ENCODE measurements at places on chromosomes 1 and 21. TPM values are rescaled to one million over a fixed set of nuclear protein-coding genes. Genes with fewer than 3 reads are reported as not detected.

- DNase-seq, result no peak
Measured at GRCh38 chr1:179029321-179029759, 3.6 kb downstream of the FAM20B start.

DNA sequence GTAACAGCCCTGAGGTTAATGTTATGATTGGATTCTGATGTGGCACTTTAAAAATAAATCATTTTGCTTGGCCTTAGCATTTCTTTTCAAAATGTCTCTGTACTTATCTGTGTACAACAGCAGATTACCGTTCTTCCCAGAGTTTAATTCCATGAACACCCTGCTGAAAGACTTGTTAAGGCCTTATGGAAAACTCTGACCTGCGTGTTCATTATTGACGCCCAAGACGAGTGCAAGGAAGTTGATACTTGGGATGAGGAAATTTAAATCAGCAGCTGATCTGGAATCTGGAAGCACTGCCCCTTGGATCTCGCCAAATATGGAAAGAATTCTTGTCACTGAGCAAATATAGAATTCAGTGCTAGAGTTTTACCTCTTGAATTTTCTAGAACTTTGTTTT lies 6.7 kb downstream of the ERG start:
- DNase-seq, result no peak

DNA sequence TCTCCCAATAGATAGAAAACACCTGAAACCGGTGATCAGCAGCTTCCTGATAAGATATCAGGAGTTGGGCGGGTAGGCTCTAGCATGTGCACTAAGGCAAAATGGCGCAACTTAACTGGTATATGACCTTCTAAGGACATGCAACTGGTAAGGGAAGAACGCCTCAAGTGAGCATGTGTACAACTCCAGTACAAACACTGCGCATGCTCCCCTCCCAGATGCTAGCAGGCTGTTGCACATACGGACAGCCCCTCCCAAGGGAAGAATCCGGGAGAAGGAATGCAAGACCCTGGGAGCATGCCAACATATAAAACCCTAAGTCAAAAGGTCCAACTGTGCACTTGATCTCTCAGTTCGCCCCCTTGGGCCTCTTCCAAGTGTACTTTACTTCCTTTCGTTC lies 110.8 kb downstream of the TSEN15 start:
- DNase-seq, result no peak

GRCh38 chr1:27152004-27152828 lies 2.7 kb downstream of the SLC9A1 start:
- peak; percentile 25 for DNase-seq

DNA sequence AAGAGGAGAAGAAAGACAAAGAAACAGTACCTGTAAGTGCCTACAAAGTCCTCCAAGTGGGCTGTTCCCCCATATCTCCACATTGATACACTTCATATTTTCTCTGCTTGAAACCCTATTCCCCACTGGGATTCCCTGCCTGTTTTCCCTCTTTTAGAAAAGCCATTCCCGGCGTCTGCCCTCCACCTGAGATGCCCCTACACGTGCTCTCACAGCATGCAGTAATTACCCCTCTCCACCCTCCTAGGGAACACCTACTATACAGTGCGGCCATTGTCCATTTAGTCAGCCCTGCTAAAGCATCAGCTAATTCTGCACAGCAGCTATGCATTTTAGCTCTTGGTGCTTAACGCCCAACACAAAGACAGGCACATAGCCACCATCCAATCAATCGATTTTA lies 135.7 kb upstream of the TIAM1 start:
- no peak for DNase-seq

- DNase-seq, result peak; percentile 99
Measured at GRCh38 chr1:201916649-201917249, 28.1 kb downstream of the SHISA4 start.

The FOXD3 gene
- not detected for total RNA-seq

DNA sequence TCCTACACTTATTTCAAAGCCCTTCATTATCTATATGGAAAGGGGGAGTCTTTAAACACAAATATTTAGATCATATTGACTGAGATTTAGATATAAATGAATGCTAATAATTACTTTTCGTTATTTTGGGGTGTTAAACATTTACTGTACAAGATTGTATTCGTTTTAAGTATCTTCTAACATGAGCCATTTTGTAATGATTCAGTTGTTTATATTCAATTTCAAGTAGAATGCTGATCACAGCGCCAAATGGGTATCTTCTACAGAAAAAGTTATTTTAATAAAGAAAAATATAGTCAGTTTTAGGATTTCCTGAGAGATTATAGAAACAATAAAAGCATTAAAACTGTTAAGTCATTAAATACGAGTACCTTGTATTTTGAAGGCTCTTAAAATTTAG lies 104.5 kb upstream of the HNRNPU start:
- DNase-seq, result no peak

DNA sequence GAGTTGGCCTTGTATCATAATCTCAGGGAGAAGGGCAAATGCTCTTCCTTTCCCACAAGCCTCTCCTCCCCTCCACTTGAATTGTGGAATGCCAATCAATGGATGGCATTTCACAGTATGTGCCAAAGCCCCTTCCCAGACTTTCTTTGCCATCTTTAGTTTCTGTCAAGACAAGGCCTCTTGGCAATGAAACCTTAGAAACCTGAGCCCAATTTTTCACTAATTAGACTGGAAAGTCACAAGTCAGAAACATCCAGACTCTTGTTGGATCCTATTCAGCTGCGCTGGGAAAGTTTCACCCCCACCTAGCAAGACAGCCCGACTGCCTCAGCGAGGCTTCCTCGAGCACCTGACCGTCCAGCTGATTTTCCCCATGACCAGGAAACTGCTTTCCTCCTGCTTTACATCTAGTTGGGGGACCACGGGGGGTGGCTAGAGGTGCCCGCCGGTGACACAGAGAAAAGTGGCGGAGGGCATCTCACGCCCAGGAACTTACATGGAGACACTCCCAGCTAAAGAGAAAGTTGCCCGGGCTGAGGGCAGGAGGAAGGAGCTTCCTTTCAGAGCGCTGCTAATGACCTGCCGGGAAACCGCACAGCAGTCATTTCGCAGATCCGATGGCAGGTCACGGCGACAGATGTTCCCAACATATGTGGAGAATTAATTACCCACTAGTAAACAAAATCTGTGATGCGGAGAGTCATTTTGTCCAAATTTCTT lies 302.6 kb upstream of the RRP15 start:
- DNase-seq, result no peak
